Liver (tissue), 10 donors: ENCODE measurements at places on chromosomes 13 and 19. TPM values are rescaled to one million over a fixed set of nuclear protein-coding genes. Genes with fewer than 3 reads are reported as not detected.

GRCh38 chr13:46373623-46374022, 13.4 kb downstream of the RUBCNL start:
- no peak for DNase-seq

Gene MAP4K1
- 1.8 TPM for total RNA-seq

- DNase-seq = no peak
These were observed 155.5 kb upstream of the STARD13 start for GRCh38 chr13:33441015-33441414.

DNA sequence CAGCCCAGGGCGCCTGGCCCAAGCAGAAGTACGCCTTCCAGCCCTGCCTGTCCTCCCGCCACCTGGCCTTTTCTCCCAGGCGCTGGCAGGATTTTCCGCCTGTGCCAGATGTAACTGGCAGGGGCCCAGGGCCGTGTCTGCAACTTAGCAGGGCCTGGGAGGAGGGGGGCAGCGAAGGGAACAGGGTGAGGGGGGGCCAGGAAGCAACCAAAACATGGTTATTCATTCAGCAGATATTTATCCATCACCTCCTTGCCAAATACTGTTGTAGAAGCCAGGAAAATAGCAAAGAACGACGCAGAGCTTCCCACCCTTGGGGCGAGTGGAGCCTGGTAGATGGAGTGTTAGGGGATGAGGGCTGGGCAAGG, 5.6 kb downstream of the TLE6 start:
- DNase-seq = no peak

GRCh38 chr13:46475541-46475991, 77.4 kb upstream of the LRCH1 start:
- no peak for DNase-seq

Gene ZNF829
- 1.3 TPM for total RNA-seq

DNA sequence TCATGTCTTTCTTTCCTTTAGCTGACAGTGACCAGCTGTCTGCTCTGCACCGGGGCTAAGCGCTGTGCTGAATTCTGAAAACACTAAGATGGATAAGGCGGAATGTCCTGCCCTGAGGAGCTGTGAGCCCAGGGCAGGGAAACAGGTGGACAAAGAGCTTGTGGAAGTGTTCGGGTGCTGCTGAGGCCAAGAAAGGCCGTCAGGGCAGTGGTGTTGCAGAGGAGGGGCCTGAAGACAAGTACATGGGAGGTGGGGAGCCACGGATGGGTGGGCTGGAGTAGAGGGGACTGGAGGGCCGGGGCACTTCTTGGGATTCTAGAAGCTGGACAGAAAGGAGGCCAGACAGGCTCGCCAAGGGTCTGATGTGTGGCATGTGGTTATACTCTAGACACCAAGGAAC, 66.2 kb upstream of the GPR183 start:
- no peak for DNase-seq

DNA sequence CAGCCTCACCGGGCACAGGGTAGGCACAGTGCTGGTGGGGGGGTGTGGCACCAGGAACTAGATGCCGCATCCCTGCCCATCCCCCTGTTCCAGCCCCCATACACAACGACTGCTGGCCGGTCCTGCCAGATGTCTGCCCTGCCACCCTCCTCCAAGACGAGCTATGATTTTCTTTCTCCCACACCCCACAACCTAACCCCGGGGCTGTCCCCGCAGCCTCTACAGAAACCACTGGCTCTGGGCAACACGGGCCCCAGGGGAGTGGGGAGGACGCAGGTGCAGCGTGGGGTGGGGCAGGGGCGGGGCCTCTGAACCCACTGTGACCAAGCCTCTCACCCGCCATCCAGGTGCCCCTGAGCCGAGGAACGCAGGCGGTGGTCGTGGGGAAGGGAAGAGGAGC, 15.5 kb downstream of the PGLS start:
- no peak for DNase-seq

DNA sequence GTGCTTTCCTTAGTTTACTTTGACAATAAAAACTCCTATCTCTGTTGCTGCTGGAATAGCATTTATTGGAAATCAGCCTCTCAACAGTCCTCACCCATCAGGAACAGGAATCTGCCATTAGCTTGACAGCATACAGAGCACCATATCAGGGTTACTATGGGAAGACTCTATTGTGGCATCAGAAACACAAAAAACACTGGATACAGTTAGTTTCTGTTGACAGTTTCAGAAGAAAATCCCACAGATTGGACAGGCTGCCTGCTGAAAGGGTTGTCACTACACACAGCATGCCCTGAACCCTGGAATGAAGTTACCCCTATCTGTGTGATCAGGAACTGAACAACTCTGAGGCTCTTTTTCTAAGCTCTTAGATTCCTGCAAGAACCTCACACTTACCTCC, 172.7 kb downstream of the ENOX1 start:
- DNase-seq = no peak

DNA sequence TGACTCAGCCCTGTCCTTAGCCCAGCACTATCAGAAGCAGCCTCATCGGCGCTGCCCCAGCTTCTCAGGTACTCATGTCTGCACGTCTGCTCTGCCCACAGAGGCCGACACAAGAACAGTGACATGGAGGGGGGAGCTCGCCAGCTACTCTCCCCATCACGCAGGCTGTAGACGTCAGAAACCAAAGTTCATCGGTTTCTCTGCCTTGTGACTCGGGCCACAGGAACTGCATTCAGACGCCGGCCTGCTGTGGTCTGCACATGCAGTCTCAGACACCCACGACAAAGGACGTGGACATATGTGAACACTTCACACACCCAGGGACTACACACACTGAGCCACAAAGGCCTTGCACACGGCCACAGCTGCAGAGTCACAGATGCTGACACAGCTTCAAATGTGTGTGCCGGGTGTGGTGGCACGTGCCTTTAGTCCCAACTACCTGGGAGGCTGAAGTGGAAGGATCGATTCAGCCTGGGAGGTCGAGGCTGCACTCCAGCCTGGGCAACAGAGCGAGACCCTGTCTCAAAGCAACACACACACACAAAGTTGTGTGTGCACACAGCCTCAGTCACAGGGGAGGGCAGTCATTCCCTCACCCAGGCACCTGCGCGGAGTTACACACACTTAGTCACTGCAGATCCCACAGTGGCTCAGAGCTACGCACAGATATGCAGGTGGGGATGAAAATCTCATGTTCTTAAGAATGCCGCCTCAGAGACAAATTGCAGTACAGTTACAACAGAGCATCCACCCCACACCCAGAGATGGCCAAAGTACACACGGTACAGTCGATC, 4.9 kb upstream of the ZFP36 start:
- DNase-seq = peak; percentile 62

DNA sequence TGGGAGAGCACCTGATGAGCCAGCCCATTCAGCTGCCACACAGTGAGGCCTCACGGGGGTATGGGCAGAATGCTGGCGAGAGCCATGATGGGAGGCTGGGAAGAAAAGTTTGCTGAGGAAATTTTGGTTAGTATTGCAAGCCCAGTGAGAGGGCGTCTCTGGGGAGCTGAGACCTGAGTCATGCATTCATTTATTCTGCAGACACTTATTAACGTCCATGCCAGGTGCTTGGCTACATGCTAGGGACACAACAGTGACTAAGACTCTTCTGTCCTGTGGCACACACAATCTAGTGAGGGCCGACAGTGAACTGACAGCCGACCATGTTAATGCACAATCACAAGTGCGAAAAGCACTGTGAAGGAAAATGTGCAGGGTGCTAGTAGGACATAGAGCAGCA, 27.2 kb downstream of the WDR62 start:
- no peak for DNase-seq

GRCh38 chr19:51354742-51355148, 11.4 kb downstream of the ETFB start:
- DNase-seq = no peak

DNA sequence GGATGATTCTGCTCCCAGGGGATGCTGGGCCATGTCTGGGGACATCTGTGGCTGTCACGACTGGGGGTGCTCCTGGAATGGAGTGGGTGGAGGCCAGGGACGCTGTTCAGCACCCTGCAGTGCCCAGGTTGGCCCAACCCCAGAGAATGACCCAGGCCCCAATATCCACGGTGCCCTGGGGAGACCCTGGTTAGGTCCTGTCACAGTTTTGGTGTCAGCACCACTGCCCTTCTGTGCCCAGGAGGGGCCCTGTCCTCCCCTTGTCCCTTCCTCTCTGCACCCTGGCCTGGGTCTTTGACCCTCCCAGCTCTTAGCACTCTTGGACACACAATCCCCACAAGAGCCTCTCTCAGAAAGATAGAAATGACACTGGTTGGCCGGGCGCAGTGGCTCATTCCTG, 85.3 kb downstream of the GADD45B start:
- no peak for DNase-seq

DNA sequence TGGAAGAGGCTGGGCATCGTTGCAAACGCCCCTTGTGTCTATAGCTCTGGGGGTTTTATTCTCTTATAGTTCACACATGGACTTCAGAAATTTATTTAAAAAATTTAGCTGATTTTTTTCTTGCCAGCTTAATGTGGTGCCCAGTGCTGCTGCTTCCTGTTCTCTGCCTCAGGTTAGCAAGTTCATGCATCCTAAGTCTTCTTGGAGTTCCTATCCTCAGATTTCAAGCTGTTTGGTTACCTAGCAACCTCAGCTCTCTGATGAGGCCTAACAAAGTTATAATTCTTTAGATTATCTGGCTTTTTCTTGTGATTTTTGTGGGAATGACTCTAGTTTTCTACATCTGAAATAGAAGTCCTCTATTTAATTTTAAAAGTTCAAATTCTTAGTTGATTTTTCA, 250.9 kb downstream of the MAB21L1 start:
- DNase-seq = no peak

Gene SOX1
- total RNA-seq = not detected

DNA sequence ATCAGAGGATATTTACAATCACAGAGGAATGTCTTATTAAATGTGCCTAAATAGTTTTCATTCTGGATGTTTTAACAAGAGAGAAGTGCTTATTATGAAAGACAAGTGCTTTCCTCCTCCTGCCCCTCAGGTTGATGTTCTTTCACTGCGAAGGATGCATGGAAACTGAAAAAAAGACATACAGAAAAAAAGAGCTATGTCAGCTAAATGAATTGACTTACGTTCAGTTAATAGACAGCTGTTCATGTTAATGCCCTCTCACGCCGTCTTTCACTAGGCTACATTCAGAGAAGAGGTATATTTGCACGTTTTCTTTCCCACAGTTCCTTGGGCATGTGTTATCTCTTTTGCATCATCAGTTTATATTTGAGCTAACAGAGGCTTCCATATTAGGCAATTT, 821.8 kb upstream of the PCDH9 start:
- DNase-seq = no peak

Gene KLK10
- total RNA-seq = not detected

Gene RGL3
- total RNA-seq = 19.8 TPM

Gene ADGRE2
- total RNA-seq = 1.0 TPM

- no peak for DNase-seq
These were observed 21.1 kb downstream of the CHERP start for GRCh38 chr19:16520986-16521624.

GRCh38 chr13:28204043-28204442, 65.7 kb downstream of the PAN3 start:
- DNase-seq = no peak

Gene XAB2
- total RNA-seq = 17.2 TPM

- no peak for DNase-seq
These were observed 933.8 kb downstream of the PCDH9 start for GRCh38 chr13:66296328-66296727.

Gene SLC10A2
- not detected for total RNA-seq
